NCI-H1048 (cell line): ENCODE measurements at places on chromosomes 1 and 21.
A peak's percentile ranks its signal among the peaks of the same experiment; 100 is the strongest.

DNA sequence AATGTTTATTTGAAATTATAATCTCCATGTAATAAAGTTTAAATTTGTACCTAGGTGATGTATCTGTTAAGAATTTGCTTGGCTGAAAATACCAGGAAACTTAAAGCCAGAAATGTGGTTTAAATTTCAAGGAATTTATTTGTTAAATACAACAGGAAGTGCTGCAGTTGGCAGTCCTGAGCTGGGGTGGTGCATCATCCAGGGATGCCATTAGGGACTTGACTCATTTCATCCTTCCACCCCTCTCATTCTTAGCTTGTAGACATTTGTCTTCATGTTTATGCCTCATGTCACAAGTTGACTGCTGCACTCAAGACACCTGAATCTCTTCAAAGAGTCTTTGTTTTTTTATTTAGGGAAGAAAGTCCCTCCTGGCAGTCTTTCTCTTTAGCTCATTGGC lies 175.9 kb downstream of the LHX8 start:
- no peak for DNase-seq

DNA sequence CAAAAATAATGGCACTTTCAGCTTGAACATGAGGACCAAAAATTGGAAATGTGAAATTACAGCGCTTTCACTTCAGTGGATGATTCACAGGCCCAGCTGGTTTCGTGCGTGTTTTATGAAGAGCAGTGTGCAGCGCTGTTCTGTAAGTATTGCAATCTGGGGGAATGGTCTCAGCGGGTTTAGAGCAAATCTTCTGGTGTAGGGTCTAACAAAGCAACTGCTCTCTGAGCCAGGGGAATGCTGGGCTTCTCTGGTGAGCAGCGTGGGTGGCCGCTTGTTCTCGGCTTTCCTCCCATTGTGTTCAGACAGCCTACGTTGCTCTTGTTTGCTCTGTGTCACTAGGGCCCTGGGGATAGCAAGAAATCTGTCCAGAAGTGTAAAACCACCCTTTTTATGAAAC lies 42.4 kb upstream of the GADD45A start:
- no peak for DNase-seq

DNA sequence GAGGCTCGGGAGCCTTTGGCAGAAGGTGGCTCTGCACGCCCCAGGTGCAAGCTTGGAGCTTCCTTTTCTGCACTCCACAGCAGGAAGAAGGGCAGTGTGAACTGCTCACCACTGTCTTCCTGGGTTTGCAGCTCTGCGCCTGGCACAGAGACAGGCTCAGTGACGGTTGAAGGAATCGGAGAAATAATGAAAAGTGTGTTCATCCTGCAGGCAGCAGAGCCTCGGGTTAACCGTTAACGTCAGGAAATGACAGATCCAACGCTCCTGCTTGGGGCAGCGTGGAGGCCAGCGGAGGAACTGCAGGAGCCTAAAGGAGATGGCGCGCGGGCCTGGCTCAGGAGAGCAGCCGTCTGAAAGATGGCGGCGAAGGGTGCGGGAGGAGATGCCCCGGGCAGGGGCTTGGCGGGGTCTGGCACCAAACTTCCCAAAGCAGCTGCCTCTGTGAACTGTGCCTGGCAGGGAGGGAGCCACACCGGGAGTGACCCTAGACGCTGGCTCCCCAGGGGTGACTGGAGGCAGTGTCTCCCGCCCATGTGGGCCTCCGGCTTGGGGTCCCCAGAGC lies 10.9 kb upstream of the SAMD11 start:
- DNase-seq, result no peak

GRCh38 chr1:27372022-27372807 lies 2.4 kb downstream of the FCN3 start:
- no peak for DNase-seq

DNA sequence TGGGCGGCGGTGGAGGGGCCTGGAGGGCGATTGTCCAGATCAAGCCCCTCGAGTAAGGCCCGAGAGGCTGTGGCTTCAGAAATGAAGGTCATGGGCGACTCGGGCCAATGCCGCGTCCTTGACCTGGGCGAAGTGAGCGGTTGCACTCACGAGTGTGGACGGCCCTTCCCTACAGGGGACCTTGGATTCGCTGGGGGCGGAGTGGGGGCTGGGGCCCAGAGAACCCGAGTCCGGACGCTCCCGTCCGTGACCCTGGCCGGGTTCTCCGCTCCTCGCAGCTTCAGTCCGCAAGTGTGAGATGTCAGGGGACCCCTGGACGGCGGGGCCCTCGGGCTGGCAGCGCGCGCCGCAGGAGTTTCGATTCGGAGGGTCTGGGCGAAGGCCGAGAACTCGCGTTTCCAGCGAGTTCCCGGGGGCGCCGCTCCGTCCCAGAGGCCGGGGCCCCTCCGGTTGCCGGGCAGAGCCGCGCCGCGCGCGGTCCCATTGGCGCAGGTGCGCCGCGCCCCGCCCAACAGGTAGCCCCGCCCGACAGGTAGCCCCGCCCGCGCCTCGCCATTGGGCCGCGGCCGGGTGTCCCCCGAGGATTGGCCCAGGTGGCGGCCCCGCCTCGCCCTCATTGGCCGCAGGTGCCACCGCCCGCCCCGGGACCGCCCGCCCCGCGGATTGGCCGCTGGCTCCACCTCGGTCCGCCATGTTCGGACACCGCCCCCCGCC lies at the start of gene PRKCZ:
Gene PRKCZ, plus strand, starts transcription at position 694 of the 714 bp plus-strand sequence. CDS start 220 bp downstream, outside the sequence.
- peak; percentile 83 for DNase-seq

DNA sequence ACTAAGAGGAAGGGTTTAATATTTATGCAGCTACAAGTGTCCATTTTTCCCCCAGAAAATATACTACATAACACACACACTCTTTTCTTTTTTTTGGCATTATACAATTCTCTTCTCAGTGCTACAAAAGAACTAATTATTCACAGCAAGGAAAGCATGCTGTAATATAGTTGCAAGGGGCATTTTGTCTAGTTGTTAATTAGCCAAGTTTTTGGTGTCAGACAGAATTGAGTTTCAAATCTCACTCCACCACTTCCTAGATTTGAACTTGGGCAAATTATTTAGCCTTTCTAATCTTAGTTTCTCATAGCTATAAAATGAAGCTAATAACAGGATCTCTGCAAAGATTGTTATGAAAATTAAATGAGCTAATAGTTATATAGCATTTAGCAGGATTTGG lies 60.0 kb upstream of the VTCN1 start:
- no peak for DNase-seq

- DNase-seq, result peak; percentile 13
Measured at GRCh38 chr1:179121159-179121938, 39.5 kb downstream of the TOR3A start.

DNA sequence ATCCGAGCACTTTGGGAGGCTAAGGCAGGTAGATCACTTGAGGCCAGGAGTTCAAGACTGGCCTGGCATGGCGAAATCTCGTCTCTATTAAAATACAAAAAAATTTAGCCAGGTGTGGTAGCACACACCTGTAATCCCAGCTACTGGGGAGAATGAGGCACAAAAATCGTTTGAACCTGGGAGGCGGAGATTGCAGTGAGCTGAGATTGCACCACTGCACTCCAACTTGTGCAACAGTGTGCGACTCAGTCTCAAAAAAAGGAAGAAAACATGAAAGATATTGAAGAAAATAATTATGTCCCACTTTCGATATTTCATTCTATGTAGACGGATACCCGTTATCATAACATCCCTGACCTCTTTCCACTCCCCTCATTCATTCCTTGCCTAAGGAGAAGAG lies 19.2 kb downstream of the TUT4 start:
- DNase-seq, result no peak

GRCh38 chr1:227437495-227438008 lies 119.3 kb upstream of the CDC42BPA start:
- DNase-seq, result no peak

DNA sequence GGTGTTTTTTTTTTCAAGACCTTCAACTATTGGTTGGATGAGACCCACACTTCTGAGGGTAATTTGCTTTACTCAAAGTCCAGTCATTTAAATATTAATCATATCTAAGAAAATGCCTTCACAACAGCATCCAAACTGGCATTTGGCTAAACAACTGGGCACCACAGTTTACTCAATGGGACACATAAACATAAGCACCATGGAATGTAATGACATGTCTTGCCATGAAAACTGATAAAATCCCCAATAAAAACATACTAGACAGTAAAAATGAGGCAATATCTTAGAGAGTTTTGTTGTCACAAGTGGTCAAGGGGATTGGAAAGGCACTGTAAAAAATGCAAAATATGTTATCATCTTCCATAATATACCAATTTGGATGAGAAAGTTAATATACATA lies 838.8 kb upstream of the ADAMTS5 start:
- no peak for DNase-seq

DNA sequence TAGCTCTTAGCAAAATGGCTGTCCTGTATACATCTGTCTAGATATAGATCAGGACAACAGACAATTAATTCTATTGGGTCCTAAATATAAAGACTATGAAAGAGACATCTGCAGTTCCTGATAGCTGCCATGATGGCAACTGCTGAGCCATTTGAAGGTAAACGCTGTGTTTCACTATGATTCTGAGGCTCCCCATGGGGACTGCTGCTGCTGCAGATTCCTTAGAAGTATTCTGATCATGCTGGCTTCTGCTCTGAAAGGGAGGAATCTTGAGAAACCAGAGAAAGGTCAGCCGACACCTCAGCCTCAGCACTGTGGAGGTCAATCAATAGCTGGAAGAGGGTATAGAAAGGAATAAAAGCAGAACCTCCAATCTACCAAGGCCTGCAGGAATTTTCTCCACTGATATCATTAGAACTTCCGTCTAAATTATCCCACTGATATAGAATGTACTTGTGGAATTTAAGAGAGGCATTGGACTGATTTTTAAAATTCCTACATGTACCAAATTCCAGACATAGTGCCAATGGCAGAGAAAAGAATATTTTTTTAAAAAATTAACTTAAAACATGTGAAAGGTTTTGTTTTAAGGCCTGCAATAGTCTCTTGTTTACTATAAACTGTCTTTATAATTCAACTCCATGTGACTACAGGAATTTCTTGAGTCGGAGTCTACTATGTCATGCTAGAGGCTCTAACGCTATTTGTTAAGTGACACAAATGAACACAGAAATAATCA lies 53.2 kb downstream of the DDAH1 start:
- no peak for DNase-seq

- no peak for DNase-seq
Measured at GRCh38 chr21:40929833-40930232, 82.9 kb upstream of the DSCAM start.

GRCh38 chr1:103960045-103960444 lies 210.3 kb downstream of the AMY1C start:
- no peak for DNase-seq

- DNase-seq, result no peak
Measured at GRCh38 chr1:85315789-85316188, 39.4 kb upstream of the BCL10 start.

- no peak for DNase-seq
Measured at GRCh38 chr1:71492298-71493041, 411.6 kb upstream of the ZRANB2 start.

DNA sequence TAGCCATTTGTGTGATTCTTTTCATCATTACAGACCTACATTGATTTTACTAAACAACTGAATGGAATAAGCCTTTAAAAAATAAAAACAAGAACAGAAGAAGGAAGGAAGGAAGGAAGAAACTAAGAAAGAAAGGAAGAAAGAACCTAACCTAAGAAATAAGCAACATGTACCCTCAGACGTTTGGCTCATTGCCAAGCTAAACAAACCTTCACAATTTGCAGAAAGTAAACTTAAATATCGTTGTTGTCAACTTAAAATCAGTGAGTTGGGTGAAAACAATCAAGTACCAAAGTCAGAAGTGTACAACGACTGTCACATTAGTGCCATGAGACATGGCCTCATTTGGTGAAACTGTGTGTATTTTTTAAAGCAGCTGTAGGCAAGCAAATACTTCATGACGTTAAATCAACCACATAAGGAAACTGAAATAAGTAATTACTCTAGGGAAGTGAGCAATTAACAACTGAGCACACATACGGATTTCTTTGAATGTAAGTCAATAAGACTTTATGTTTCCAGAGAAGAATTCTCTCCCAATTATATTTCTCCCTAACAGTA lies 313.1 kb upstream of the TMPRSS15 start:
- no peak for DNase-seq

DNA sequence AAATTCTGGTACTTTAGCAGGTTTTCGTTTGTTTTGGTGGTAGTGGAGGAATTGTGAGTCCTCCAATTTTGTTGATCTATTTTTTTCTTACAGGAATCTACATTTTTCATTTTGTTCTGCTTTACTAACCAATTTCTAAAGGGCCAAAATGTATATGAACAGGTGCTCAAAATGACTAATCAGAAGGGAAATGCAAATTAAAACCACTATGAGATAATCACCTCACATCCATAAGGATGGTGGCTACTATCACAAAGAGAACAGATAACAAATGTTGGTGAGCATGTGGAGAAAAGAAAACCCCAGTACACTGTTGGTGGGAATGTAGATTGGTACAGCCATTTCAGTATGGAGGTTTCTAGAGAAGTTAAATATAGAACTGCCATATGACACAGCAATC lies 134.2 kb downstream of the LMO4 start:
- DNase-seq, result no peak

DNA sequence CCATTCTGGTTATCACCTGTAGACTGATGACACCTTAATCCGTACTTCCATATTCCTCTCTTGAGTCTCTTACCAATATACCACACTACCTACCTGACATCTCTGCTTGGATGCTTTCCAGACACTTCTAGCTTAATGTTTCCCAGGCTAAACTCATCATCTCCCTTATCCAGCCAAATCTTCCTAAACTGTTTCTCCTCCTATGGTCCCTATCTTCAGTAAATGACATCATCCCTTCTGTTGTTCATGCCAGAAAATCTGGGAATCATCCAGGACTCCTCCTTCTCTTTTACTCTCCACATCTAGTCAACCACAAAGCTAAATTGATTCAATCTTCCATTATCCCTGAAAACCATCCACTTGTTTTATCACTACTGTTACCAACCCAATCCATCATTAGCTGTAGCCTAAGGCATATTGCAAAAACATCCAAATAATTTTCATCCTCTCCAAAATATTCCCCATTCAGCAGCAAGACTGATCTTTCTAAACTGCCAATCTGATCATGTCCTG lies 464.1 kb upstream of the BEND5 start:
- DNase-seq, result no peak

GRCh38 chr1:28744184-28744583 lies 7.4 kb downstream of the YTHDF2 start:
- DNase-seq, result no peak

- DNase-seq, result no peak
Measured at GRCh38 chr1:72936942-72937341, 654.6 kb upstream of the NEGR1 start.

DNA sequence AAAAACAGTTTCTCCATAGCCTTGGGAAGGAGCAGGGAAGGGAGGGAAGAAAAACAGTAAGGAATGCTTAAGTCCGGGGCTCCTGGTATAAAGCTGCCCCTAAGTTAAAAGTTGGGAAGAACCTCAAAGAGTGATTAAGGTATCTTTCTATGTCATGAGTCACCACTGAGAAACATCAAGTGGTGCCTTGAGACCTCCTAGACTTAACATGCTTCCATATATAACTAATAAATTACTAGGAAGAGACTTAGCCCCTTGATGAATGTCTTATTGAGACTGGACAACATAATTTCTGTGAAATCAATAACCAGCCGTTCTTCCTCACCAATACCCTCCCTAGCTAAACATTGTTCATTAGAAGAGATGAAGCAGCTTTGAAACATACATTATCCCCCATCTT lies 121.8 kb upstream of the SLC44A3 start:
- DNase-seq, result no peak

- no peak for DNase-seq
Measured at GRCh38 chr1:89149229-89149628, 23.3 kb upstream of the GBP2 start.
